ENCODE measurements at places on chromosomes 12 and 14.

DNA sequence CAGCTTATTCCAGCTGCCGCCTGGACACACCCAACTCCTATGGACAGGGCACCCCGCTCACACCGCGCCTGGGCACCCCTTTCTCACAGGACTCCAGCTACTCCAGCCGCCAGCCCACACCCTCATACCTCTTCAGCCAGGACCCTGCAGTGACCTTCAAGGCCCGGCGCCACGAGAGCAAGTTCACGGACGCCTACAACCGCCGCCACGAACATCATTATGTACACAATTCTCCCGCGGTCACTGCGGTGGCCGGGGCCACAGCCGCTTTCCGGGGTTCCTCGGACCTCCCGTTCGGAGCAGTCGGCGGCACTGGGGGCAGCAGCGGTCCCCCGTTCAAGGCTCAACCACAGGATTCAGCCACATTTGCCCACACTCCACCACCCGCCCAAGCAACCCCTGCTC, 5.9 kb downstream of the SETD1B start:
- no peak for DNase-seq

- DNase-seq = no peak
Observed at GRCh38 chr12:85741046-85741445, 95.2 kb downstream of the RASSF9 start.

DNA sequence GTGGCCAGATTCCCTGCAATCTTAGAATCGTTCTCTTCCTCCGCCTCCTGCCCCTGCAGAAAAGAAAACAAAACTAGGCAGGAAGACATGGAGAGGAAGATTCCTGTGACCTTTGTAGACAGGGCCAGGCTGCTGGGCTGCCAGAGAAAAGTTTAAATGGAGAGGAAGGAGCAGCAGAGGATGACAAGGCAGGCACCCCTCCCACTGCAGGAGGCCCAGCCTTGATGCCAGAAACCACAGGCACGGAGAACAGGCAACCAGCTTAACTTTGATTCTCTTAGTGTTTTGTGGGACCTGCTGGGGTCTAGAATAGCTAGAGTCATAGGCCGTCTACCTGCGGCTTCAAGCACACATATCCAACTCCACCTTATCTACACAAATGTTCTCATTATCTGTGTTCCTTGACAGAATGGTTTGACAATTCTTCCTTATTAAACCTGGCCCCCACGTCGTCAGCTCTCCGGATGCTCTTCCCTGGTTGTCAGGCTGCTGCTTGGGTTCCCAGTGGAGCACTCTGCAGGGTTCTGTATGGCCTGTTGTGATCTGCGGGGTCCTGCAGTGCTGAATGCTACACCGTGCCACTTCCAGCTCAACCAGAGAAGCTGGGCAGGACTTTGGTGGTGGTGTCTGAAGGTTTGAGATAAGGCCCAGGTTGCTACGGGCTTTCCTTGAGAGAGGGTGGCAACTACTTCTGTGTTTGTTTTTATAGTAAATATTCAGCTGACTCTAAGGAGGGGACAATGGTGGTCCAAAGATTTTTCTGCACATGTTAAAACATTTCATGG, 609.5 kb downstream of the AACS start:
- DNase-seq = no peak

DNA sequence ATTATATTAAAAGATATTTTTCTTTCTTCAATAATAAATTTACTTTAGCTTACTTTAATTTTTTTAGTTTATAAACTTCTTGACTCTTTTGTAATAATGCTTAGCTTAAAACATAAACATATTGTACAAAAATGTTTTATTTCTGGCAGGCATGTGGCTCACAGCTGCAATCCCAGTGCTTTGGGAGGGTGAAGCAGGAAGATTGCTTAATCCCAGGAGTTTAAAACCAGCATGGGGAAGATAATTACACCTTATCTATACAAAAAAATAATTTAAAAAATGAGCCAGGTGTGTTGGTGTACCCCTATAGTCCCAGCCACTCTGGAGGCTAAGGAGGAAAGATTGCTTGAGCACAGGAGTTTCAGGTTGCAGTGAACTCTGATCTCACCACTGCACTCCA, 120.7 kb downstream of the GPHN start:
- no peak for DNase-seq

DNA sequence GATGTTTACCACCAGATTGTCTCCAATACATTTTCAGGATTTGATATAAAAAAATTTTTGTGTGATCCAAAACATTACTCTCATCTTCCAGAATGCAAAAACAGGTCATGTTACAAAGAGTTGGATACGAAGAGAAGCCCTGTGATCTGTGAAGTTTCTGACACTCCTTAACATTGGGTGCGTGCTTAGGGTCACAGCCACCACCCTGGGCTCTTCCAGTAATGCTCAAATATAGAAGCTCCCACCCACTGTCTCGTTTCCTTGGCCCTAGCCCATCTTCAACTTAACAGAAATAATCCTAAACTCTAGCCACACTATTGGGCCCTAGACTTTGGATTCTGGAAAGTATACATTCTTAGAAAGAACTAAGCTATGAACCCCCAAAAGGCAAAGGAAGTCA, 32.9 kb upstream of the HSP90B1 start:
- no peak for DNase-seq

GRCh38 chr12:120999191-121000120, 16.8 kb downstream of the C12orf43 start:
- no peak for DNase-seq

- no peak for DNase-seq
Observed at GRCh38 chr14:85572845-85573244, 42.9 kb downstream of the FLRT2 start.

- no peak for DNase-seq
Observed at GRCh38 chr12:115949675-115950074, 327.8 kb downstream of the MED13L start.

DNA sequence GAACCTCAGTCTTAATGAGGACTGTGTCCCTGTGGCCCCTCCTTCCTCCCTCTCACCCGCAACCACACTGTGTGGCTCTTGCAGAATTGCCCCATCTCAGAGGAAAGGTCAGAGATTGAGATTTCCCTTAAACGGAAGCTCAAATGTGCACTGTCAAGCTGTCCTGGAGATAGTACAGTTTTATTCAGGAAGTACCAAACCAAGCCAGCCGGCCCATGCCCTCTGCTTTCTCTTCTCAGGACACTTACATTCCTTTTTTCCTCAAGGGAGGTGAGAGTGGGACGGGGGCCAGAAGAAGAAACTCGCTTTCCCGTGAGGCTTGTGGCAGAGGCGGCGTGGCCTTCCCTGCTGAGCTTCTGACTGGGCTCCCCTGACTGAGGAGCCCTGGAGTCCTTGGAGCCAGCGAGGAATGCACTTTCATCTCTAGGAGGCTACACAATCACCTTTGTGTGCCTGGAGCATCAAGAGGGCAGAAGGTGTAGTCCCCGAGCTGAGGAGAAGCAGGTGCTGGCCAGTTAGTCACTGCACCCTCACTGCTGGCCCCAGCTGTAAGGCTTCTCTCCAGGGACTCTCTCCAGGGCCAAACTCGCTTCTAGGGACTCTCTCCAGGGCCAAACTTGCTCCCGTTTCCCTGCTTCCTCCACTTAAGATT, 24.1 kb upstream of the ATP2A2 start:
- no peak for DNase-seq

GRCh38 chr12:43362910-43363694, 188.9 kb downstream of the ADAMTS20 start:
- no peak for DNase-seq

Measured in NCI-H774 (cell line).